ENCODE measurements at places on chromosomes 5 and 9.

GRCh38 chr9:127667127-127667844, 39.5 kb upstream of the CFAP157 start:
- no peak for DNase-seq

DNA sequence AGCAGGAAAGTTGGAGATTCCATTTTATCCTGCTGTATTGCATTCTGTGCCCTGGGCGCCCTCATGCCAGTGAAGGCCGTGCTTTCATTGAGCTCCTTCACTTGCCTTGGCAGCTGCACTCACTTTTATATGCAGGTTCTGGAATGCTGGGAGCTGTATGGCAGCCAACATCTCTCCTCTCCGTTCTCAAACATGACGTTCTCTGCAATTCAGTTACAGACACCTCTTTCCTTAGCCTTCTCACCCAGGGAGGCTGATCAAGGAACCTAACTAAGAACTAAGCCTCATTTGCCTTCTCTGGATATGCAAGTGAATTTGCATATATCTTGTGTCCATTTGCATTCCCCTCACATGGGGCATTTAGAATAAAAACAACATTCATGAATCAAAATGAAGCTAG, 29.4 kb upstream of the PURA start:
- peak; percentile 31 for DNase-seq

- DNase-seq, result no peak
These were observed 87.4 kb downstream of the ZNF608 start for GRCh38 chr5:124658867-124659557.

- DNase-seq, result peak; percentile 74
These were observed 1.4 kb upstream of the SPAAR start for GRCh38 chr9:35907711-35908503.

DNA sequence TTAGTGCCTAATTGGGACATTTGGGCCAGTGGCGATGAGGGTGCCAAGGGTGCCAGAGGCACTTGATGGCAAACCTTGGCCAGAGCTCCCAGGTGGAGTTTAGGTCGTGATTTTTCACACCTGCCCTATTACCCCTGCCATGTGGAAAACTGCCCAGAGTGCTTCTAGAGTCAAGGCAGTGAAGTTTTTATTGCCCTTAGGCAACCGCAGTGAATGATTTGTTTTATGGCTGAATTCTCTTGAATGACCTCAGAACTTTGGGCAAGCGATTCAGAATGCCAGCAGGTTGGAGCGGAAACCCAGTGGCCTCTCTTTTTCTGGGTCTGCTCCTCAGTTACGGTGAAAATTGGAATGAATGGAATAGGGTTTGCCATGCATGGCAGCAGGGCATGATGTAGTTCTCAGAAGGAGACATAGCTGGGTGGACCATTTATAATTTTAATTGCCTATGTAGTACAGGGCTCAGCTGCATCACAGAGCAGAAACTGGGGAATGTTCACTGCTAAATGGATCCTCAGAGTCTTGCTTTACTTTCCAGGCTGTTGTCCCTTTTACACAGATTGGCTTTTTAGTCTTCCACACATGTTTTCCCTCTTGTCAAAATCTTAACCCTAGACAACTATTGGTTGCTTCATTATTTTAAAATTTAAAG, 820.0 kb upstream of the SEMA6A start:
- no peak for DNase-seq

- no peak for DNase-seq
These were observed 88.1 kb downstream of the OTULIN start for GRCh38 chr5:14752497-14753071.

- no peak for DNase-seq
These were observed 157.0 kb upstream of the PPP1R2B start for GRCh38 chr5:156693113-156693512.

- no peak for DNase-seq
These were observed 20.0 kb upstream of the GRPEL2 start for GRCh38 chr5:149325166-149325735.

DNA sequence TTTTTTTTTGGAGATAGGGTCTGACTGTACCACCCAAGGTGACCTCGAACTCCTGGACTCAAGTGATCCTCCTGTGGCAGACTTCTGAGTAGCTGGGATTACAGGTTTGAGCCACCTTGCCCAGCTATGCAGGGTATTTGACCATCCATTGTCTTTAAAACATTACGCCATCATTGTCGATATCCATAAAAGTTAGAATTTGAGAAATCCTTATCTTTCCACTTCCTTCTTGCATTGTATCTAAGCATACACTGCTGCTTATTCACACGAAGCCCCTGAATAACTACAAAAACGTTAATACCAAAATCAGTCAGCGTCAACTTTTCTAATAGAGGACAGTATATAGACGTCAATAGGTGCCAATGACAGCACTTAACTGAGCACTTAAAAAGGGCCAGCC, 5.4 kb upstream of the OTULINL start:
- DNase-seq, result no peak

- DNase-seq, result no peak
These were observed 60.5 kb downstream of the ROPN1L start for GRCh38 chr5:10502130-10502529.

DNA sequence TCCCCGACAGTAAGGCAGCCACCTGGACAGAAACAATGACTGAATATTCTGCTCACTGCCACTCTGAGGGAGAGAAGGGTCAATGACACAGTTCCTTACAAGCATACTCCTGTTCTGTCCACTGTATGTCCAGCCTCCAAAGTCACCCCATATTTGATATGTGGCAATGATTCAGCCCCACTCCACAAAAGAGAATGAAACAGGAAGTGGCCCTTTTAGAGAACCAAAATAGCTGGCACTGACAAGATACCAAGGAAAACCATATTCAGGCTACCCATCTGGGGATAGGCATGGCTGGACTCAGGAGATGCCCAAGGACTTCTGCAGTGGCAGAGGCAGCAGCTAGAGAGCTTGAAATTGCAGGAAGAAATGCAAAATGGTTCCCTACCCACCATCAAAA, 12.8 kb upstream of the GFRA3 start:
- no peak for DNase-seq

DNA sequence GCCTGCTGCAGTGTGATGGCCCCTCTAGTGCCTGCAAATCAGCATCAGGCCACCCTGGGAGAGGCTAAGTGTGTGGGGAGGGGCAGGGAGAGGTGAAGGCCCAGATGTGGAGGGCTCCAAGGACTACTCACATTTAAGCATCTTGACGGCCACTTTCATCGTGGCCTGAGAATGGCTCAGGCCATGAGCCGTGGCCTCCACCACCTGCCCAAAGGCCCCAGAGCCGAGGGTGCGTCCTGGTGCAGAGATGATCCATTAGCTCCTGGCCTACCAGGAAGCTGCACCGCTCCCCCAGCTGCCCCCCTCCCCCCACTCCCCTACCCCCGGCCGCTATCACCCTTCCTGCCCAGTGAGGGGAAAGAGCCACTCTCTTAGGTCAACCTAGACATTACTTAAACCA, 31.0 kb downstream of the PDGFRB start:
- DNase-seq, result no peak

DNA sequence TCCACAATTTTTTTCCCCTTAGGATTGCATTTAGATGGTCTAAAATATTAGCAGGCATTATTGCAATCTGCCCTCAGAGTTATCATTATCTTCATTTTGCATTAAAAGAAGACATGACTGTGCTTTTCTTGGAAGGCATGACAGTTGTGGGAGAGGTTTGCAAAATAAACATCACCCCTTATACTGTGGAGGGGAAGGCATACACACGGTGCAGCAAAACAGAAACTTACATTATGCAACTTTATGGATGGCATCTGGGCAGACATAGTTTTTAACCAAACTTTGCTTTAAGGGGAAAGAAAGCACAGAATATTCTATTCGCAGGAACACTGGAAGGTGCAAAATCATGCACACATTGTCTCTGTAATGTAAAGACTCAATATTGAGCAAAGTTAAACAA, 505.8 kb upstream of the ADAMTS16 start:
- DNase-seq, result no peak

- no peak for DNase-seq
These were observed 482.6 kb downstream of the PTPRD start for GRCh38 chr9:10130061-10130675.

DNA sequence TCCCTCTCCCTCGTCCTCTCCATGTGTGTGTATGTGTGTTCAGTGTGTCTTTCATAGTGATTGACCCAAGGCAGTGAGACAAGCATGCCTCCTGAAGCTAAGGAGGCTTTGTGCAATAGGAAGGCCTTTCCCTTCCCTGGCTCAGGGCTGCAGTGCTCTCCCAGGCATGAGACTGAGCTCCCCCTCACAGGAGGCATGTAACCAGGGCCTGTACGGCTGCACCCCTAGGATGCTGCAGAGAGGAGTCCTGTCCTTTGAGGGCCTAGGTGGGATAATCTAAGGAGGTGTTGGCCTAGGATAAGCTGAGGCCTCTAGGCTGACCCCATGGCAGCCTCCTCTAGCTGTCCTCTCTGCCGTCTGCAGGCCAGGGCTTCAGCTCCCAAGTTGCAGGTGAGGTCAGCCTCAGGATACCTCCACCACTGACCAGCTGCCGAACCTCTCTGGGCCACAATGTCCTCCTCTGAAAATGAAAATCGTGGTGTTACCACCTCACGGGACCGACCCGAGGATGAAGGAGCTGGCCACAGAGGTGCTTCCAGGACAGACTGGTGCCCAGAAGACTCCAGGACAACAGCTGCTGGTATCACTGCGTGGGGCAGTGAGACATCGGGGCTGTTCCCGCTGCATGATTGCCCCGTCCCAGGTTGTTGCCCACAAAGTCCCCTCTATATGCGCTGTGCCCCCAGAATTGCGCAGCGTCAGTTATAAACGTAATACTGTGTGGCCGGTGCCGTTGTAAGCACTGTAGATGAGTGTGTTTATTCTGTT, 129.6 kb downstream of the BARX1 start:
- DNase-seq, result no peak

DNA sequence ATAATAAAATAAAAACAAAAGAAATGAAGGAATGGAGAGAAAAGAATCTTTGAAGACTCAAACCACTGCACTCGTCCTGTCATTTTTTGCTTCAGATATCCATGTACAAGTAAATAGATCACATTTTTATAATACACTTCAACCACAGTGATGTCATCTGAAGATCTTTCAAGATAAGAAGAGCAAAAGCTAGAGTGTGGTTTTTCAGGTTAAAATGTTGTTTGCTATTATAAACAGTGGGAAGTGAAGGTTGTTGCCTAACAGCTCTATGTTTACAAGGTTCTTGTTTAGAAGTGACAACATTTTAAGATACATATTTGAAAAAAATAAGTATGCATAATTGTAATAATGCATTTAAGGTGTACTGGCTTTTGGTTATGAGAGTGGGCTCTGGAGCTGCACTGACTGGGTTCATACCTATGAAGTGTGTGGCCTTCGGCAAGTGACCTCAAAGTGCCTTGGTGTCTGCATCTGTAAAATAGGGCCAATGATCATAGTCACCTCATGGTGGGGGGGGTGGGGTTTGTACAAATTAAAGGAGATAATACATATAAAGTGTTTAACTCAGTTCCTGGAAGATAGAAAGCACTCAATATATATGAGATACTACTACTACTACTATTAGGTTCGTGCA, 45.5 kb upstream of the IL7R start:
- no peak for DNase-seq

DNA sequence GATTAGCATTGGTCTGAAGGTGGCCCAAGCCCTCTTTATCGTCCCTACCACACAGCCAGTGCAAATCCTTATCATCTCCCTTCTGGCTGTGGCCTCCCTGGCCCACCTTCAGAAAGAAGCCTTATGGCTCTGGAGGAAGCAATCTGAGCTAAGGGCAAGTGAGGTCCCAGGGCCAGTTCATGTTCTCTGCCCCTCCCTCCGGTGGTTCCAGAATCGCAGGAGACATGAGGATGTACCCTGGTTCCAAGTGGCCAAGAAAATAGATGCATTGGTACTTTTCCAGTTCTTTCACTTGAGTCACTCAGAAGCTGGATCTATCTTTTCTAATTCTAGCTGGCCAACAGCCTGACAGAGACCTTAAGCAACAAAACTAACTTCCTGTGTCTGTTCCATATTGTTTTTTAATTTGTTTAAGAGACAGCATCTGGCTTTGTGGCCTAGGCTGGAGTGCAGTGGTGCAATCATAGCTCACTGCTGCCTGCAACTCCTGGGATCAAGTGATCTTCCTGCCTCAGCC, 60.7 kb downstream of the LHFPL2 start:
- no peak for DNase-seq

GRCh38 chr5:179554981-179555380, 4.6 kb downstream of the RUFY1 start:
- no peak for DNase-seq

DNA sequence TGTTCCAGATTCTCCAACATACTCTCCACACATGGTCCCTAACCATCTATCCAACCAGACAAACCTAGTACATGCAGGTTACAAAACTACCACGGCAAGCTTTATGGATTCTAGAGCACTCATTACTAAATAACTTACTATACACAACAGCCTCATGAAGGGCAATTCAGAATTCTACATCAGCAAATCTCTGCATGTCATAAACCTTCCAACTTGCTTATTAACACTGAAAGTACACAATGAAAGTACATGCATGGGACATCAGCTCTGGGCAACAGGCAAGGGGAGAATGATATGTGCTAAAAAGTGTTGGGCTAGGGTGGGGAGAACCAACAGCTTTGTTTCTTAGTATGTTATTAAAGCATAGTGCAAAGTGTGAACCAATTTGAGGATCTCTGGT, 70.4 kb downstream of the TLE1 start:
- no peak for DNase-seq

Measured in cerebellar cortex (tissue), 1 donor.